ENCODE measurements at places on chromosomes 5 and 9.

DNA sequence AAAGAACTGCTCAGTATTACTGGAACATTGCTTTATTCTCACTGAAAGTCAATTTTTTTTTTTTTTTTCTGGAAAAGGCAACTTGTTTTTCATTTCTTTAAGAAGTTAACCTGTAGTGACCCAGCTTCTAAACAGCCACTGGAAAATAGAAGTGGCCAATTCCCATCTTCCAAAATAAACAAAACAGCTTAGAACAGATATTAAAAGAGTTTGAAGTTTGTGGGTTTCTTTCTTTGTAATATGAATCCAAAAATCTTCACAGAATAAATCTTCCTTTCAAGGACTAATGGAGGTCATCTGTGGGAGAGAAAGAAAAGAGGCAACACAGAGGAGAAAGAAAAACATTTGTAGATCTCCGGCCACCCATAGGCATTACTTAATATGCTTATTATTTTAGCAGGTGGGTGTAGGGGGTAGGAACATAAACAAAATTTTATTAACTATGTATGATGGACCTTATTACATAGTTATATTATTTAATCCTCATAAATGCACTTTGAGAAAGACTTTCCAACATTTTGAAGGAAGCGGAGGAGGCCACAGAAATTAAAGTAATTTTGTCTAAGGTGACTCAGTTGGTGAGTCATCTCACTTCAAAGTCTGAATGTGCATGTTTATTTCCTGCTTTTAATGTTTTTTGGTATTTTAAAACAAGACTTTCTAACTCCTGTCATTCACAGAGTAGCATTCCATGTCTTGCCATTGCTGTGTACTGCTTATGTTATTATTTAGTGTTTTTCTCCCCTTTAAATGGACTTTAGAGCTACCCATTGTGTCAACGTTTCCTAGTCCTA lies 1791.8 kb upstream of the WWC1 start:
- no peak for DNase-seq

DNA sequence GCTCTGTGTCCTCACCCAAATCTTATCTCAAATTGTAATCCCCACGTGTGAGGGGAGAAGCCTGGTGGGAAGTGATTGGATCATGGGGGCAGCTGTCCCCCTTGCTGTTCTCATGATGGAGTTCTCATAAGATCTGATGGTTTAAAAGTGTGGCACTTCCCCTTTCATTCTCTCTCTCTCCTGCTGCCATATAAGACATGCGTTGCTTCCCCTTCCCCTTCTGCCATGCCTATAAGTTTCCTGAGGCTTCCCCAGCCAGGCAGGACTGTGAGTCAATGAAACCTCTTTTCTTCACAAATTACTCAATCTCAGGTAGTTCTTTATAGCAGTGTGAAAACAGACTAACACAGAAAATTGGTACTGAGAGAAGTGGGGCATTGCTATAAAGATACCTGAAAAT lies 107.7 kb downstream of the DMAC1 start:
- DNase-seq, result no peak

DNA sequence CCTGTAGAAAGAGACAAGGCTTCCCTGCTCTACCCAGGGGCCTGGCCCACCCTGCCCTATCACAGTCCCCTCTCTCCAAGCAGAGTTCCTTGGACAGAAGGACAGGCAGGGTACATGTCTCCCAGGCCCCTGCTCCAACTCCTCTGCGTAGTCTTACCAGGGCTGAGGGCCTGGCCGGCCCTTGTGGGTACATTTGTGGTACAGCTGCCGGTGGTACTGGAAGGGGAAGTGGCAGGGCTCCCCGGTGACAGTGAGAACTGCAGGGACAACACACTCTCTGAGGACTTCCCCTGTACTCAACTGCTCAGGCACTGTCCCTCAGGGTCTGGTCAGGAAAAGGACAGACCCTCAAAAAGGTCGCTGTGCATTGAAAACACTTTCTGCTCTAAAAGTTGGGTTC lies 3.6 kb downstream of the F12 start:
- peak; percentile 49 for DNase-seq

- no peak for DNase-seq
These were observed 182.0 kb downstream of the MUSK start for GRCh38 chr9:110850401-110851135.

GRCh38 chr5:149837680-149838269 lies 106.8 kb downstream of the PDE6A start:
- DNase-seq, result no peak

GRCh38 chr5:87081511-87082372 lies 185.9 kb upstream of the RASA1 start:
- DNase-seq, result no peak

DNA sequence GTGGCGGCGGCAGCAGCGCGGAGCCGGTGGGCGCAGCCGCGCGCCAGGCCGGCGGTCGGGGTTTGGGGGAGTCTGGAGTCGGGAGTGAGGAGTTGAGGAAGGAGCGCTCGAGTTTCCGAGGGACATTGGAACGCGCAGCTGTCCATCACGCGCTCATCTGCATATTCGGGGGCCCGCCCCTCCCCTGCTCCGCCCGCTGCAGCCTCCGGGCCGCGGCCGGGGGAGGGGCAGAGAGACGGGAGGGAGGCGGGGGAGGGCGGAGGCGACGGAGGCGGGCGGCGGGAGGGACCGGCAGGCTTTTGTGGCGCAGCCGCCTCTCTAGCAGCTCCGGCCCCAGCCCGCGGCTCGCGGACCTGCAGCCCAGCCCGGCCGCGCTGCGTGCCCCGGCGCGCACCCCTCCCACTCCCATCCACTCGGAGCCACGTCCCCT lies at the start of gene IRX2:
TSS of gene IRX2 (minus strand) at position 86 of the 430 bp plus-strand sequence. CDS start 264 bp downstream, outside the sequence.
- no peak for DNase-seq

GRCh38 chr5:123795688-123796087 lies 283.7 kb downstream of the CSNK1G3 start:
- no peak for DNase-seq

DNA sequence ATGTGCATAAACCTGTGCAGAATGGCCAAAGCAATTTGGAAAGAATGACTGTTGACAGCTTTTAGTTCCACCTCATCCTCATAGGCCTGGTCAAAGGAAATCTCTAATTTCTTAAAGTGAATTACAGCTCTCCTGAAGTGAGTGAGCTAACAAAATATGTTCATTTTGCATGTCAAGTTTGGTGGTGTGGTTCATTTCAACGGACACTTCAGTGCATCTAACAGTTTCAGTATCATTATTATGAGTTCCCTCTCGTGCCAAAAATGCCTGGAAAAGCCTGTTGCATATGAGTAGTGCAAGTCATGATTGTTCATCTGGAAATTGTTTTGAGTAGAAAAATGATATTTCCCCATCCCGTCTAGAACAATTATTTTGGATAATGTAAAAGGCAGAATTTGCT lies 53.2 kb upstream of the HMHB1 start:
- DNase-seq, result no peak

DNA sequence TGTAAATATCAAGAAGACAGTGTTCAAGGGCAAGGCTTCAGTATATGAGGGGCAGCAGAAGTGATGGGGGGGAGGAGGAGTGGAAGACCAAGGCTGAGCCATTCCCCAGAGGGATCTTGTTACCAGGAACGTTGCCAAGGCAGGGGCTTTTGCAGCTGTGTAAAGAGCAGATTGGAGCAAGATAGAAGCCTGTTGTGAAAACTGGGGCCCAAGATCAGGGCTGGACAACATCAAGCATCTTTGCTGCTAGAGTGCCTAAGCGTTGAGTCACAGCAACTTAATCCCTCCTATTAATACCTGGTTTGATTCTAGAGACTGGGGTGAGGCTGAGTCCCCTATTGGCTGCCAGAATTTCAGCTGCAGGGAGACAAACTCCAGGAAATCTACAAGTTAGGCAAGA lies 18.4 kb upstream of the ERCC6L2 start:
- DNase-seq, result no peak

DNA sequence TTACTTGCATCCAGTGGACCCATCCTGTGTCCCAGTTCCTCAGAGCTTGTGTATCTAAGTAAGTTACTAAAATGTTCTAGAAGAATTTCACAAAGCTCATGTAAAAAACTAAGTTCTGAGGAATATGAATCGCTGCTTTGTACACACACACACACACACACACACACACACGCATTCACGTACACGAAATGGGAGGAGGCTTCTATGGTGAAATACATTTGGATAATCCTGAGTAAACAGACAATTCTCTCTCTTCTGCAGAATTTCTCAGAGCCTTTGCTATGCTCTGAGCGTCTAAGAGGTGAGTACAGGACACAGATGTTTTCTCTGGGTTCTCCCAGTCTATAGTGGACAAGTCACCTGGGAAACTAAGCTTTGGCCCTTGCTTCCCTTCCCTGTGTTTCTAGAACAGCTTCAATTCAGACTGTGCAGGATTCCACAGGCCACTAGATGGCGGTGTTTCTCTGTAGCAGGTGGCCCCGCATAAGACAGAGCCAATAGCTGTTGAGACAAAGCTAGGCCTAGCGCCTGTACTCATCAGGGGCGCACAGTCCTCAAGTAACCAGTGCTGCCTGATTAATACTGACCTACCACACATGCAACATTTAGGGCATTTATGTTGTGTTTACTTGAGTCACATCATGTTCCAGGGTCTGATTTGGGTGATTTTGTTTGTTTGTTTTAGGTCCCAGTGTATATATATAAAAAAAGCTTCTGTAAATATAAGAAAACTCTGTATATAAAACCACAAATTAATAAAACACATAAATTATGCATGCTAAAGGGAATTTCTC lies 114.8 kb downstream of the LIFR start:
- DNase-seq, result peak; percentile 44

DNA sequence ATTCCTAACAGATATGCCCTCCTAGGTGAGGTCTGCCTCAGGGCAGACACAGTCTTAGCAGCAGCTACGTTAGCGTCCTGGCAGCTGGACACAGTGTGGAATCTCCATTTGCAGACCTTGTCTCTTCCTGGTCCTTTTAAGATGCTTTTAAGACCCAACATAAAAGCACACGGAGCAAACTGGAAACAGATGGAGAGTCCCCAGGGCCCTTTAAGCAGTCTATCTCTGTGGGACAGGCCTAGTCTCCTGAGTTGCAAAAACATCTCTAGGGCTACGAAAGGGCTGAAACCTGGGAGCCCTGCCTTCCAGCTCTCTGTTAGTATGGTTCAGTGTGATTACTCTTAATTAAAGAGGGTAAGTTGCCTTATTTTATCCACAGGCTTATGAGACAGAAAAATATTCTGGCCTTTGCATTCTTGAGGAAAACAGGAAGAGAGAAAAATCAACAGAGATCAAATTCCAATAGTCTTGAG lies 66.0 kb upstream of the GNA14 start:
- DNase-seq, result no peak

DNA sequence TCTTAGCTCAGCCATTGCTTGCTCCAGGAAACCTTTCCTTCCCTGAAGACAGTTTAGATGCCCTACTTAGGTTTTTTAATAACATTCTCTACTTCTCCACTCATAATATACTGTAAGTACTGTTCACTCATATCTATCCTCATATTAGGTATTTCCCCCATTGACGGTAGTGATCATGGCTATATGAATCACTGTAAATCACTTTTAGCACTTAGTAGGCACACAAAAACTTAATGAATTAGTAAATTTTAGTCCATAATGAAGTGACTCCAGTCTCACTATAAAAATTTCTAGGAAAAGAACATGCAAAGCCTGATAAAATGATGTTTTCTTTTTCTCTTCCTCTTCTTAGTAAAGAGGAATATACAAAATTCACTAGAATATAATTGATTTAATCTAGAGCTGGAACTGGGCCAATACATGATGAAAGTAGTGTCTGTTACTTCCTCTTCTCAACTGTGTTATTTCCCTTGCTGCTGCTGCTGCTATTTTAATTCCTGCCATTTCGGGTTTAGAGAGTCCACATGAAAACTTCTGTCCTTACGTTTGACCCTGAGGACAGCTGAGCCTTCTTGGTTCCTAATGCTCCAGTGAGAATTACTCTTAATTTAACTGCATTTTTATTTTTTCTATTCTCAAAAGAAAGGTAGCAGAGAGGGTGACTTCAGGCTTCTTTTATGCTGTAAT lies 73.5 kb downstream of the LNPEP start:
- no peak for DNase-seq

GRCh38 chr5:143558048-143558447 lies 154.6 kb upstream of the NR3C1 start:
- no peak for DNase-seq

- DNase-seq, result no peak
These were observed 23.9 kb downstream of the GFI1B start for GRCh38 chr9:133002147-133003070.

DNA sequence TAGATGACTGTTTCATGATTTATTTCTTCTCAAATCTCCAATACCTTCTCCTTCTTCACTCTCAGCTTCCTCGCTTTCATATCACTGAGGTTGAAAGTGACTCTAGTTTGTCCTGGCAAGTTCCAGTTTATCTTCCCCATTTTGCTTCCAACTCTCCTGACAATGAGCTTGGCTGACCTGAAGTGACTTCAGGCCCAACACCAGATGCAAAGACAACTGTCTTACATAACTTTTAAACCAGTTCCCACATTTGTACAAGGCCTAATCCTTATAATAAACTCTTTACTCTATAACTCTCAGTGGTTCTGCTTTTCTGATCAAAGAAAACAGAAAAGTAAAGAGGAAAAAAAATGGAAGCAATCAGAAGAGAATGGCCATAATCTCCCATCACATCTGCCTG lies 22.0 kb downstream of the GNG10 start:
- DNase-seq, result no peak

- no peak for DNase-seq
These were observed 59.4 kb downstream of the ANXA1 start for GRCh38 chr9:73210886-73211666.
